ENCODE measurements at places on chromosomes 13 and 19.

DNA sequence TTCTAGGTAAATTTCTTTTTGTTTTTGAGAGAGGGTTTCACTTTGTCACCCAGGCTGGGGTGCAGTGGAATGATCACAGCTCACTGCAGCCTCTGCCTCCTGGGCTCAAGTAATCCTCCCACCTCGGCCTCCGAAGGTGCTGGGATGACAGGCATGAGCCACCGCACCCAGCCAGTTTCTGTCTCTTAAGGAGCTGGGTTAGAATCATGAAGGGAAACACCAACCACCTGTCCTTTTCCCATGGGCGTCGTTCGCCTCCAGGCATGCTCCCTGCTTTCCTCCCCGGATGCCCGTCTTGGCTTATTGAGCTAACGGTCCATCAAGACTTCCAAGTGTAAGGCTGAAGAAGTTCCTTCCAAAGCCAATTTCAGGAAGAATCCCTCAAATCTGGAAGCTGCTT is 85.9 kb downstream of the SOX1 start:
- DNase-seq = no peak

- DNase-seq = peak; percentile 100
Measured at GRCh38 chr19:38849860-38850435, at the start of gene HNRNPL. HNRNPL (minus strand) TSS chr19:38849986; CDS start chr19:38849966, 20 bp downstream.

DNA sequence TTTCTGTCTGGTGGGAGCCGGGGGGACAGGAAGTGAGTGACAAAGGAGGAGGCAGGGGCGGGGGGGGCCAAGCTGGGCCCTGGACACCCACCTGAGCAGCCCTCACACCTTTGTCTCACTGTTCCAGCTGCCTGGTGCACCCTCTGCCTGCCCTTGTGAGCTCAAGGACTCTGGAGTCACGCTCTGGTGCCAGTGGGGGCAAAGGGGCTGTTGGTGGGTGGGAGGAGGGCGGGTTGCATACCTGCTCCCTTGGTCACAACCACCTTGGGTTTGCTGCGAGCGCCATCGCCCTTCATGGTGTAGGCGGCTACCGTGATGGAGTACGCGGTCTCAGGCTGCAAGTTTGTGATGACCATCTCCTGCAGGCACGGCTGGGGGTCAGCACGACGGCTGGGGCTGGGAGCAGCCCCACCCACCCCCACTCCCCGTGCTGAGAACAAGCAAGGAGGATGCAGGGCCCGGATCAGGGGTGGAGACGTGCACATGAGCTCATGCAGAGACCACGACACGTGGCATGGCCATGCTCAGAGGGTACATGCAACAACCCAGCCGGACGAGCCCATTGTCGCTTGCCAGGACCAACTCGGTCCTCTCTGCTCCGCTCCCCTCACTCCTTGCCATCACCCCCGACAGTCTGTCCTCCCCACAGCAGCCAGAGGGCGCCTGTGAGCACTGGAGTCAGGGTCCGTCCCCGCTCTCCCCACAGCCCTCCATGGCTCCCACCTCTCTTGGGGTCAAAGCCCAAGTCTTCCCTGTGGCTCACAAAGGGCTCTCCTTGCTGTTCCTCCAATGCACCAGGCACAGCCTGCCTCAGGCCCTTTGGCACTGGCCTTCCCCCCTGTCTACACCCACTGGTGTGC is 114.9 kb downstream of the PTPRS start:
- no peak for DNase-seq

DNA sequence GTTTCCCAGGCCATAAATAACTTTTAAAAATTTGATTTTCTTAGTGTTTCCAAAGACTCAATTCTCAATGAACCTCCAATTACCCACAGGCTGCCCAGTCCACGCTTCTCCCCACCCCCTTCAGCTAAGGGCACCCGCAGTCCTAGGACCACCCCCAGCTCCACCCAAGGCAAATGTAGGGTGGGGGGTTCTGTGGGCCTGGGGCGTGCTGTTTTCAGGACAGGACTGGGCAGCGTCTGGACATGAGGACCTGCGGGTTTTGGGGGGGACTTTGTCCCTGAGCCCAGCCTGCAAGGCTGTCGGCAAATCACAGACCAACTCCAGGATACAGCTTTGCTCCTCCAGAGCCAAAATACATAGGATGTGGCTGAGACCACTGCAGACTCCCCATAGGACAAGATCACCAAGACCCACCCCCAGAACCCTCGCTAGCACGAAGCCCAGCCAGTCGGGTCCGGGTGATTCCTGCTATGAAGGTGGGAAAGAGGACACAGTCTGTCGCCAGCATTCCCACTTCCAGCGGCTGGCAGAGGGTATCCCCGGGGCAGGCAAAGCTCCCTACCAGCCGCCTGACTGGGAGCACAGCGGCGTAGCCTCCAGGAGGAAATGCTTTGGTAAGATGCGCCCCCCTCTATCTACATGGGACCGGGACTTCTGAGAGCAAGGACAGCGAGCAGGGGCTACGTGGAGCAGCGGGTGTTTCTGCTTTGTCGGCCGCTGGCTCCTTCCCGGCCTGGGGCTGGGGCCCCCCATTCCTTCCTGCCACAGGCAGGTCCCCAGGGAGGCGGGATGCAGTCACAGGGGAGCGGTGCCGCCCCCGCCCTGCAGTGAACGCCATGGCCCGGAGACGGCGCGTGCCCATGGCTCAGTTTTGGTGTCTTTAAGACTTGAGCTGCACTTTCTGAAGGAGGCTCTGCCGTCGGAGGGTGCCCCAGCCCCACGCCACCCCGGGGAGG is 1.6 kb upstream of the TIMM13 start:
- no peak for DNase-seq

GRCh38 chr13:109971456-109972090 is 185.2 kb upstream of the IRS2 start:
- DNase-seq = no peak

DNA sequence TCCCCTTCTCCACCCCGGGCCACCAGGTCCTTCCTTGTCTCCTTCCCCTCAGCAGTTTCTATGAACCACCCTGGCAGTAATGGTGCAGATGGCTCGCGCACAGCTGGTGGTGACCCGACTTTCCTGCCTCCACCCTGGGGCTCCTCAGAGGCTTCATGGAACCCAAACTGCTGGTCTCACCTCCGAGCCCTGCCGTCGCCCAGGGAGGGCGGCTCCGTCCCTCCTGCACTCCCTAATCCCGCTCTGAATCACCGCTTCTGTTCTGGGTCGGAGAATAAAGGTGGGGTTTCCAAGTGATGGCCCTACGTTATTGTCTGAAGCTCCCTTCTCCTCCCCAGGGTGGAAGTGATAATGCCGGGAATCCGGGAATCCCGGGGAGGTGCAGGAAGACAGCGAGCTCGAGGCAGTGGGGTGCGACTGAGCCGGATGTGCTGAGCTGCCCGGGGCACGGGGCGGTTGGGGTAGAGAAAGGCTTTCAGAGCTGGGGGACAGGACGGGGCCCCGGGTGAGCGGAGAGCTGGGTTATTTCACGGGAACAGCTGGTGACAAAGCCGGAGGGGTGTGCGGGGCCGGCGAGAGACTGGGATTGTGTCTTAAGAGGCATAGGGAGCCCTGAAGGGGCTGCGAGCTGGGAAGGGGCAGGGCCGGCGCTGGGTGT is 711 bp downstream of the FUT2 start:
- DNase-seq = no peak

- DNase-seq = no peak
Measured at GRCh38 chr19:16441661-16442162, 30.1 kb downstream of the EPS15L1 start.

DNA sequence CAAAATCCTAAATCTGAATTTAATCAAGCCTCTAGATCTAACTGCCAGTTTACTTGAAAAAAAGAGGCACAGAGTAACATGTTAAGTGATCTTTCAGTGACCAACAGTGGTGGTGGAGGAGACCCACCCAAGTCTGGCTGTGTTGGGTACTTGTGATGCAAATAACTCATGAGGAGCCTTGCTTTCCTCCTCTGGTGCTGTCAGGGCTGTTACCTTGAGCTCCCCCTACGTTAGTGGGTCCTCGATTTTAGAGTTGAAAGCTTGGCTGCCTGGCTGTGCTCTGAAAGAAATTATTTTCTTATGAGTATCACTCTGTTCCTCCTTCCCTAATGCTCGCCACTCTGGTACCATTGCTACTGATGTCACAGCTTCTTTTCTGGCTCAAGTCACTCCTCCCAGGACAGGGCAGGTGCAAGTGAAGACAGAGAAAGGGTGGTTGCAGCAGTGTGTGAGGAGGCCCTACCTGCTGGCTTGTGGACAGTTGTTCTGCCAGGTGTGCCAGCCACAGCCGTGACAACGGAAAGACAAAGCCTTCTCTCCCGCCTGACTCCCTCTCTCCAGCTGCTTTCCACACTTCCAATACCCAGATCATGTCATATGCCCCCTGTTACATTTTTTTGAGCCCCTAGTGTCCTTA is 6.5 kb upstream of the SUPT20H start:
- DNase-seq = no peak

DNA sequence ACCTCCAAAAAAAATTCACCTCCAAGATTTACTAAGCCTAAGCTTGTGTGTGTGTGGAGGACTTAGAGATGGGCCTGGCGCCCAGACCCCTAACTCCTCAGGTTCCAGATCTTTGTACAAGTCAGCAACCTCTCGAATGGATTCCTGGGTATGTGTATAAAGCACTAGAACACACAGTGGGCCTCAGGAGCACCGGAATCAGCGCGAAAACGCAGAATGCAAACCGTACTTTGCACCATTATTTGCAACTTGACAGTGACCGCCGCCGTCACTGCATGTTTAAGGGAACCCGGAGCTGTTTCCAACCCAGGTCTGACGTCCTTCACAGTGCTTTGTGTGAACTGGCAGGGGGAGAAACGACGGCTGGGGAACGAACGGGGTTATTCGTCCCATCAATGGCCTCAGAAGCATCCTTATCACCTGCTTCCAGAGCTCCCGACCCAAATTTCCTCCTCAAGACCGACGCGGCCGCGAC is 688 bp downstream of the ZNF606 start:
- DNase-seq = no peak

GRCh38 chr19:916645-917322 is 349 bp upstream of the KISS1R start:
- DNase-seq = no peak

DNA sequence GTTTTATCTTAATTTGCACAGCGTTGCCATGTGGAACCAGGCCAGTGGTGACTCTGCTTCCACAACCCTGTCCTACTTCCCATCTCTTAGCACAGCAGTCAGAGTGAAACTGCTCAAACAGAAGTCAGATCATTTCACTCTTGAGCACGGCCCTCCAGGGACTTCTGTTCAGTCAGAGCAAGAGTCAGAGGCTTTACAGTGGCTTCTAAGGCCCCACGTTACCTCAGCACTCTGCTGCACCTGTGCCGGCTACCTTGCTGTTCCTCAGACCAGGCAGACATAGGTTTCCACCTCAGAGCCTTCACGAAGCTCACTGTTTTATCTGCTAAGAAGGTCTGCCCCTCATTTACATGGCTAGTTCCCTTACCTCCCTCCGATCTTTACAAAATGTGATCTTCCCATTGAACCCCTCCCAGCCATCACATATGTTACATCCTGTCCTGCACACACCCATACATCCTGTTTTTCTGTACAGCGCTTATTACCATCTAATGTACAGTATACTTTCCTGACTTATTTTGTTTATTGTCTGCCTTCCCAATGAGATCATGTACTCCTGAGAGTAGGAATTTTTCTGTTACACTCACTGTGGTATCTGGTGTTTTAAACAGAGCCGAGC is 41.6 kb downstream of the TM9SF2 start:
- no peak for DNase-seq

- DNase-seq = no peak
Measured at GRCh38 chr19:35216833-35217648, 11.5 kb downstream of the FAM187B start.

GRCh38 chr19:752652-753517 is 2.0 kb downstream of the MISP start:
- no peak for DNase-seq

DNA sequence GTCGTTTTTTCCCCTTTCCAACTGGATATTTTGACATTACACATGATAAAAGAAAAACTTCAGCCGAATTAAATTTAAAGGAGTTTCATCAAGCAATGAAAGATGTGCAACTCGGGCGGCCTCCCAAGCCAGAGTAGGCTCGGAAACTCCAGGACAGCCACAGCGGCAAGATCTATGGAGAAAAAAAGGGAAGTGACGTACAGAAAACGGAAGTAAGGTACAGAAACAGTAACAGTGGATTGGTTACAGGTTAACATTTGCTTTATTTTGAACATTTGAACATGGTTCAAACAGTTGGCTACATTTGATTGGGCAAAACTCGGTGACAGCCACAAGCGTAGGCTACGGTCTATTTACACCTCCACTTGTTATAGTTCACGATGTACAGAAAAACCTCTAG is 30.5 kb upstream of the FAM124A start:
- no peak for DNase-seq

DNA sequence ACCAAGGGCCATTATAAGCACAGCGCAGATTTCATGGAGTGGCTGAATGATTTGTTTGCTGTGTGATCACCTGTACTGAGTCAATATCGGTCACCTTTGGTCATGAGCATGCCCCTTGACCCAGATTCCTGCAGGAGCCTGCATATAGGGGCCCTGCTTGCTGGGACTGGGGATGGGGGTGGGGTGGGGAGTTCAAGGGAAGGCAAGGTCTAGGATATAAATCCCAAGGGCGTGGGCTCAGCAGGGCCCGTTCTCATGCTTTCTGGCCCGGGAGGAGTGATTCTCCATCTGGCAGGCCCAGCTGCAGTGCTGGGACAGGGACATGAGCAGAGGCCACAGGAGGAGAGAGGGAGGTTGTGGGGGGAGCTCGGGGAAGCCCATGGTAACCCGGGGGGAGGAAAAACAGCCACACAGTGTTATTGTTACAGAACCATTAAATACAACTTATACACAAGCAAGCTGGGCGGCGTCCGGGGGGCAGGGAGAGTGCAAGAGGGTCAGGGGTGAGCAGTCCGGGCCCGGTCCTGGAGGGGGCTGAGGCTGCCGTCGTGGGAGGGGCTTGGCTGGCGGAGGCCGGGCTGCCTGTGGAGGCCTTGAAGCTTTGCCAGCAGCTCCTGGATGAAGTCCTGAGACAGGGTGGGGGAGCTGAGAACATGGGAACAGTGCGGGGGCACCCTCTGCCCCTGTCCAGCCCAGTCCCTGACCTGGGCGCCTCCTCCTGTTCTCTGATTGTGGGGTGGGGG is 5.2 kb downstream of the PPP1R14A start:
- DNase-seq = peak; percentile 43

GRCh38 chr13:77544355-77544754 is 8.8 kb downstream of the SCEL start:
- DNase-seq = no peak

DNA sequence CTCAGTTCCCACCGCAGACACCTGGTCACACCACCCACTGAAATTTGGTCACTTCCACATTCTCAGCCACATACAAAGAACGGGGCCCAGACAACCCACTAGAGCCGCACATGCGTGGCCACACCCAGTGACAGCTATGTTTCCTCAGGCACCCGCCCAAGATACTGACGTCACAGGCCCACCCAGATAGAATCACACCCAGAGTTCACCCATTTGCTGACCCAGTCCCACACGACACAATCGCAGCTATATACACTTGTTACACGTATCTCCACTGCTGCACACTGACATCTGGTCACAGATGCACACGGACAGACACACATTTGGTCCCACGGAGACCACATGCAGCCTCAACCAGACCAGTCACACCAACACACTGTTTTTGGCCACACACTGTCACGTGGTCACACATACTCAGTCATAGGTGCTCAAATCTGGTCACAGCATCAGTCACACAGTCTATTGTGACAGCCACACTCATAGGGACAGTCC is 2.9 kb downstream of the NUMBL start:
- DNase-seq = peak; percentile 72
